ENCODE measurements at places on chromosomes 4 and X. TPM values are rescaled to one million over a fixed set of nuclear protein-coding genes. Genes with fewer than 3 reads are reported as not detected.

GRCh38 chr4:183747931-183748670 lies 89.0 kb downstream of the TRAPPC11 start:
- H3K27me3 ChIP-seq = no peaks in the 10 kb centered on the region
- H3K36me3 ChIP-seq = peaks cover 11% of the 10 kb centered on the region

Gene GYPB
- total RNA-seq = not detected

Gene GPRASP2
- 13.9 TPM for total RNA-seq

DNA sequence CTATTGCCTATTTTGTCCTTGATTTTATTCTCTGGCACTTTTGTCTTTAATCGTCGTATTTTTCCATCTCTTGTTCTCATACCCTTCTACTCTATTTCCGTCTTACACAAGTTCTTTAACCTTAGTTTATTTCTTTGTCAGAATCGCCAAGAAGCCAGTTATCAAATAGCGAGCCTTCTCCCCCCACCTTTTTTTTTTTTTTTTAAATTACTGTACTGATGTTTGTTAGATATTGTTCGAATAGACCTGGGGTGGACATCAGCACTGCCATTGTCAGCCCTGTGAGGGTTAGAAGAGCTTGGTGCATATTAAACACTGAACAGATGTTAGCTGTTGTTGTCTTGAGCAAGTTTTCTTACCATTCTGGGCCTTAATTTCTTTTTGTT lies 1.2 kb downstream of the SPCS3 start:
- H3K4me1 ChIP-seq = no peaks in the 10 kb centered on the region
- H3K27me3 ChIP-seq = no peaks in the 10 kb centered on the region
- H3K36me3 ChIP-seq = peaks cover 1% of the 10 kb centered on the region
- DNase-seq = no peak

DNA sequence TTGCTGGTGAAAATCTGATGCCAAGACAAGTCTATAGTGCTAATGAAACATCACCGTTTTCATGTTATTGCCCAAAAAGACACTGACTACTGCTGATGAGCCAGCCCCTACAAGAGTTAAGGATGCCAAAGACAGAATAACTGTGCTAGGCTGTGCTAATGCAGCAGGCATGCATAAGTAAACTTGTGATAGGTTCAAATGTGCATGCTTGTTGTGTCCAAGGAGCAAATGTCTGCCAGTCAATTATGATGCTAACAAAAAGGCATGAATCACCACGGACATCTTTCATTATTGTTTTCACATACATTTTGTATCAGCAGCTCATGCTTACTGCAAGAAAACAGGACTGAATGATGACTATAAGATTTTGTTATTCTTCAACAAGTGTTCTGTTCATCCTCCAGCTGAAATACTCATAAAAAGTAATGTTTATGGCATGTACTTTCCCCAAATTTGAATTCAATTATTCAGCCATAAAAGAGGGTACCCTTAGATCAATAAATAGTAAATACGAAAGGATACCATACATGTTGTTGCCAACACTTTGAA lies 306.9 kb upstream of the ARSJ start:
- no peak for DNase-seq
- no peaks in the 10 kb centered on the region for H3K4me1 ChIP-seq
- H3K36me3 ChIP-seq = no peaks in the 10 kb centered on the region
- H3K27ac ChIP-seq = no peak overlapping the region

Gene SHOX
- 0.18 TPM for total RNA-seq

DNA sequence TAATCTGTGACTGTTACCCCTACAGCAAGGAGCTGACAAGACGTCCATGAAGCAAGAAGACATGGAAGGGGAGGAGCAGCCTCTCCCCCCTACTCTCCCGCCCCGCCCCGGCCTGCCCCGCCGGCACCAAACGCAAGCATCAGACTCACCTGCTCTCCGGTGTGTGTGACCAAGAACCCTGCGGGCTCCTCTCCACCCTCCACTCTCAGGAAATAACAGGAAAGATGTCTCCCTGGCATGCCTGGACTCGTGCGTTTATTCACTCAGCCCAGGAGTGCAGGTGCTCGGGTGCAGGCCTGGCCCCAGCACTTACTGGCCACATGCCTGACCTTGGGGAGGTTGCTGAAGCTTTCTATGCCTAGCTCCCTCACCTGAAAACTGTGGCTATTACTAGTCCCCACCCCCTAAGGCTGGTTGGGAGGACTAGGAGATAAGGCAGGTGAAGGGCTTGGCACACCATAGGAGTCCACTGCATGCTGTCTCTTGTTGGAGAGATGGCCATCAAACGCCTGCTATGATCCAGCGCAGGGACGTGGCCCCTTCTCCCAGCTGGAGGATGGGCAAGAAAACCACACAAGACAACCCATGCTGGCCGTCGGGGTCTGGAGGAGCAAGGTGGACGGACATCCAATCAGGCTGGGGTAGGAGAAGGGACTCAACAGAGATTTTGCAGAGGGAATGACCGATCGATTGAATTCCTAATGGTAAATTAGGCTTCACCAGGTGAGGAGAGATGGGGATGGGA lies 34.9 kb upstream of the CLDN24 start:
- H3K4me3 ChIP-seq = no peak overlapping the region
- no peak overlapping the region for H3K27ac ChIP-seq
- no peak for DNase-seq

Gene CCDC160
- total RNA-seq = 0.97 TPM

GRCh38 chr4:79497001-79497400 lies 89.0 kb upstream of the GK2 start:
- DNase-seq = no peak
- H3K27ac ChIP-seq = no peak overlapping the region
- no peaks in the 10 kb centered on the region for H3K4me1 ChIP-seq
- H3K27me3 ChIP-seq = no peaks in the 10 kb centered on the region
- no peak overlapping the region for H3K4me3 ChIP-seq
- no peaks in the 10 kb centered on the region for H3K36me3 ChIP-seq

- no peaks in the 10 kb centered on the region for H3K27me3 ChIP-seq
- no peak for DNase-seq
- H3K27ac ChIP-seq = no peak overlapping the region
- no peak overlapping the region for H3K4me3 ChIP-seq
- no peaks in the 10 kb centered on the region for H3K4me1 ChIP-seq
Observed at GRCh38 chr4:81562093-81562492, 90.4 kb upstream of the RASGEF1B start.

- DNase-seq = no peak
- H3K36me3 ChIP-seq = no peaks in the 10 kb centered on the region
- H3K4me3 ChIP-seq = no peak overlapping the region
- no peak overlapping the region for H3K27ac ChIP-seq
- no peaks in the 10 kb centered on the region for H3K4me1 ChIP-seq
- H3K27me3 ChIP-seq = no peaks in the 10 kb centered on the region
Observed at GRCh38 chrX:51608126-51608525, 10.6 kb downstream of the CENPVL3 start.

GRCh38 chr4:61666244-61666643 lies 466.1 kb downstream of the ADGRL3 start:
- H3K27ac ChIP-seq = no peak overlapping the region
- H3K4me3 ChIP-seq = no peak overlapping the region
- DNase-seq = no peak
- no peaks in the 10 kb centered on the region for H3K27me3 ChIP-seq

Measured in H9 (cell line).